ENCODE measurements at places on chromosomes 12 and 14.

- peak; percentile 43 for DNase-seq
Measured at GRCh38 chr12:111766608-111767361, at the start of gene ALDH2. TSS of gene ALDH2 (plus strand) at chr12:111766933. CDS start at chr12:111766983, 50 bp downstream.

- DNase-seq = no peak
Measured at GRCh38 chr14:81331229-81332021, 68.7 kb downstream of the STON2 start.

- no peak for DNase-seq
Measured at GRCh38 chr12:8911606-8912268, 2.6 kb upstream of the PHC1 start.

DNA sequence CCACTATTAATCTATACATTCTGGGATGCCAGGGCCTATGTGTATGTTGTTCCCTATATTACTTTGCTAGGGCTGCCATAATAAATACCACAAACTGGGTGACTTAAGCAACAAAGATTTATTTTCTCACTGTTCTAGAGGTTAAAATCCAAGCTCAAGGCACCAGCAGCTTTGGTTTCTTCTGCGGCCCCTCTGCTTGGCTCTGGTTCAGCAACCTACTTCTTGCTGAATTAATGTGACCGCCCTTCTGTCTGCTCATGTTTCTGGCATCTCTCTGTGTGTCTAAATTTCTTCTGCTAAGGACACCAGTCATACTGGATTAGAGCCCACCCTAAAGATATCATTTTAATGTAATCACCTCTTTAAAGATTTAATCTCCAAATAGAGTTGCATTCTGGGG, 84.7 kb downstream of the ZNF664 start:
- DNase-seq = no peak

DNA sequence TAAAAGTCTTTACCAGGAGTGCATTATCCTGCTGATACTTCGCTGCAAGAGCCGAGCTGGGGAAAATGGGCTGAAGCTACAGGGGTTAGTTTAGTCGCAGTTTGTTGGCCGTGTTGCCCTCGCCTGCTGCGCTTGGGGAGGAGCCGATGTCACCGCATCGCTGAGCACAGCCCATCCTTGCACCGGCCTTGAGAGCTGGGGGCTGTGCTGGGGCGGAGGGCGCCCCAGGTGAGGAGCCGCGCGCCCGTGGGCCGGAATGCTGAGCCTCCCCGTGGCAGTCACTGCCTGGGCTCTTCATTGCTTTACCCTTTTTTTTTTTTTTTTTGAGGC, 50.0 kb downstream of the ADGRD1 start:
- no peak for DNase-seq

GRCh38 chr14:92577321-92577742, 63.8 kb downstream of the RIN3 start:
- DNase-seq = no peak

DNA sequence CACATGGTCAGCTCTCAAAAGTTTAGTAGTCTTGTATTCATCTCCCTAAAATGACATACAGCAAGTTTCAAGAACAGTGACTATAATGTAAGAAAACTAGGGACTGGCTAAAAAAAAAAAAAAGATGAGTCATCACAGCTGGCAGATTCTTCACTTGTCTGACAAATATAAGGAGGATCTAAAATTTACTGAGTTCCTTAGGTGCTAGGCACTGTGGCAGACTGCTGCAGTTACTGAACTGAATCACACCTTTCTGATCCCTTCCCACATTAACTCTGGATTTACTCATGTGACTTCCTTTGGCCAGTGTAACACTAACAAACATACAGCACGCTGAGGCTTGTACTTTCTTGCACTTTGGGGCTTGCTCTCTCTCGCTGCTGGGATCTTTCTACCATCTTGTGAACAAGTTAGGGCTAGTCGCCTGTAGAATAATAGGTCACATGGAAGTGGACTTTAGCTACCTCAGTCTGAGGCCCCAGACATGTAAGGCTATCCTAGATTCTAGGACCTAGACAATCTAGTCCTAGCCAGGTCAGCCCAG, 32.1 kb downstream of the BAZ1A start:
- DNase-seq = peak; percentile 86

GRCh38 chr14:99573000-99573330, 31.0 kb downstream of the CCDC85C start:
- no peak for DNase-seq

DNA sequence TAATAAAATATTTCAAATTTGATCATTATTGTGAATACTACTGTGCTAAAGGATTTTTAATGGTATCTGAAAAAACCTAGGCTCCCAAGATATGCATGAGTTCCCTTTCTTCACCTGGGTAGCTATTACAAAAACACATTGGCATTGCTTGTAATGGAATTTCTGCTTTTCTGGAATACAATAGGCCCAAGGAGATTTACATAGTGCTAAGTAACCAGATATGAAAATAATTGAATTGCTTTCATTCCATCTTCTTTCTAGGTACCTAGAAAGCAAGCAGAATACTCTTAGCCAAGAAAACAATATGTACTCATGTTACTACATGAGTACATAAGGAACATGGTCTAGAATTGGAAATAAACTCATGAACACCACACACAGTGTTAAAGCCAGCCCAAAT, 291.9 kb downstream of the KCNC2 start:
- no peak for DNase-seq

DNA sequence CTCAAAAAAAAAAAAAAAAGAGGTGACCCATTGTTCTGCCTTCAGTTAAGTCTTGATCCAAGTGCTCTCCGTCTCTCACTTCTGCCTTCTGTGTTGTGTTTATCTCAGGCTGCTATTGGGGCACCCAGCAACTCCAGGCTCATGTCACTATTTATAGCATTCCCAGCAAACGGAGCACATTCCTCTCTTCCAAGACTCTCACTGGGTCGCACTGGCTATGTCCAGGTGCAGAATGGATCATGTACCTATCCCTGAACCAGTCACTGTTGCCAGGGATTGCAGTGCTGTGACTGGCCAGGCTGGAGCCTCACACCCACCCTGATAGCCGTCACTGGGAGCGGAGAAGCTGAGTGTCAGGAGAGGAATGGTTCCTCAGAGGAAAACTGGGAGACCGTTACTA, 31.2 kb downstream of the RHOF start:
- DNase-seq = peak; percentile 47

- DNase-seq = no peak
Measured at GRCh38 chr14:24335461-24336171, 745 bp upstream of the ADCY4 start.

DNA sequence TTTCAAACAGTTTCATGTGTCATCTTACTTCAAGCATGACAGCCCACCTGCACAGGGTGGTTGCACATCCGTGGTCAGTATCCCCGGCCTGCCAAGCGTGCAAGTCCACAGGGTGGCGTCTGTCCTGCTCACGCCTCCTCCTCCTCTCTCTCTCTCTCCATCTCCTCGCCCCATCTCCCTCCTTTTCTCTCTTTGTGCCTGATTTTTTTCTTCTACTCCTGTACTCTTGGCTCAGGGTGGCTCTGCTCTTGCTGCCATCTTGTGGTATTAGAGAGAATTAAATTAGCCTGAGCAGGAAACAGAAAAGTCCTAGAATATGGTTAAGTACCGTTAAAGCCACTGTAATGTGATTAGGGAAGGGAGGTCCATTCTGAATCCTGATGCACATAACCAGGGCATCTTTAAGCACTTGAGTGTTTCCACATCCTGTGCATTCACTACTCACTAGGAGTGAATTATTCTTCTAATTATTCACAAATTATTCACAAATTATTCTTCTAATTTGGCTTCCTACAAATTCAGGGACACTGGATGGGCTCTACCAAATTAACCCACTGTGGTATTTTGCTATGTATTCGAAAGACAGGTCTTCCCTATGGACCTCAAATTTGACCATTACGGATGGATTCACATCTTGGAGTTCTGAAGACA, 25.5 kb upstream of the DTX1 start:
- peak; percentile 52 for DNase-seq

GRCh38 chr12:6069437-6070093, 54.9 kb downstream of the VWF start:
- DNase-seq = peak; percentile 96

DNA sequence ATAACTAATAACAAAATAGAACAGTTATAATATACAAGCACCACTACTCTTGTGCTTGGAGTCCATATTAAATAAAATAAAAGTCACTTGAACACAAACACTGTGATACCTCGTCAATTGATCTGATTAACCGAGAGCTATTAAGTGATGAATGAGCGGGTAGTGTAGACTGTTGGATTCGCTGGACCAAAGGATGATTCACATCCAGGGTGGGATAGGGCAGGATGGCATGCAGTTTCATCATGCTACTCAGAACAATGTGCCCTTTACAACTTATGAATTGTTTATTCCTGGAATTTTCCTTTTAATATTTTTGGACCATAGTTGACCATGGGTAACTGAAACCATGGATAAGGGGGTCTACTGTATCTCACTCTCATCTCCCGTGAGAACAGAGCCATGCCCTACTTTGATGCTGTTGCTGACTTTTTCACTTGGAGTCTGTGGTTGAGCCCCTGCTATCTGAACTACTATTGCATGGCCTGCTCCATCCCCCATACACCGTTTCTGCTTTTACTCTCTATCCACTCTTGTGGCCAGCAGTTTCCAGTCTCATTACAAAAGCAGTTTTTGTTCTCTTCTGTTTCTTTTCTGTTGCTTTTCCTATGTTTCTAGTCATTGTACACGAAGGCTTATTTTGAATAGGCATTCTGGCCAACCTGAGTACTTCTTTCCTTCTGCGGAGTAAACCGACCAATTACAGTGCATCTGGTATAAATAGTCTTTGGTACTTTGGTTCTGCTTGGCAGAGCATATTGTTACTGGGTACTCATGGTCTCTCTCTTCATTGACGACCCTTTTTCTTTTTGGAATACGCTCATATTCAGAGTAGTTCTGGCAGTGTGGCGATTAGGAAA, 12.2 kb downstream of the TMTC2 start:
- no peak for DNase-seq

GRCh38 chr12:108403952-108404351, 64.8 kb upstream of the CMKLR1 start:
- DNase-seq = no peak

DNA sequence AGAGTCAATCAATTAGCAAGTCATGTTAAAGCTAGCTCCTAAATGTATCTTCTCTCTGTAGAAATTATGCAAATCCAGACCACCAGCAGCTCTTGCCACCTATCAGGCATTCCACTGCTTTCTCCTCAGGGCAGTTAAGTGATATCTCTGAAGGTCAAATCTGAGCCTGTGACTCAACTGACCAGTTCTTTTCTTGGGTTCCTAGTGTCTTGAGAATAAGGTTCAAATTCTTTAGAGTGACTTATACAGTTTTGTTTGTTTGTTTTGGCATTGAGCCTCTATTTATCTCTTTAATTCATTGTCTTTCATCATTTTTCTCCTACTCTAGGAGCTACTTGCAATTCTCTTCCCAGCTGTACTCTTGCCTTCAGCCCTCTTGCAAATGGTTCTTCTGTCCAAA, 2.5 kb upstream of the LRIG3 start:
- peak; percentile 70 for DNase-seq

GRCh38 chr12:99959549-99960170, 25.1 kb downstream of the ANKS1B start:
- no peak for DNase-seq

DNA sequence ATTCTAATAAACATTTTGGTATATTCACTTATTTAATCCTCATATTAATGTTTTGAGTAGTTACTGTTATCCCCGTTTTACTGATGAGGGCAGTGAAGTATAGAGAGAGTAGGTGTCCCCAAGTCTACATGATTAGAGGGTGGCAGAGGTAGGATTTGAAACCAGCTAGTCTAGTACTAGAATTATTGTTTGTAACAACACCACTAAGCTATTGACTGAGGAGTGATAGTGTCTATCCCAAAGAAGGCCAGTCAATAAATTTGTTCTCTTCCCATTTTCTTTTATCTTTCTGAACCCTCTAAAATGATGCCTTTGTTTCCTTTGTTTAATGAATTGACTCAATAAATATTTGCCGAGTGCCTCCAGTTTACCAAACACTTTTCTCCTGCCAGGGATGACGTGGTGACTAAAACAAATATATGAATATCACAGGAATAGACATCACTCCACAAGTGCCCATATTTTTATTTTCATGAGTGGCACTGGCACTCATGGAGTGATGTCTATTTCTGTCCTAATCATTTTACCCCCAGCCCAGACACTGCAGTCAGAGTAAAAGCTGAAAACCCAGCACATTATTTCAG, 247.5 kb downstream of the SLC16A7 start:
- DNase-seq = no peak

GRCh38 chr12:124279315-124279714, 15.6 kb upstream of the RFLNA start:
- no peak for DNase-seq

- DNase-seq = no peak
Measured at GRCh38 chr12:77522247-77522646, 308.4 kb upstream of the NAV3 start.

DNA sequence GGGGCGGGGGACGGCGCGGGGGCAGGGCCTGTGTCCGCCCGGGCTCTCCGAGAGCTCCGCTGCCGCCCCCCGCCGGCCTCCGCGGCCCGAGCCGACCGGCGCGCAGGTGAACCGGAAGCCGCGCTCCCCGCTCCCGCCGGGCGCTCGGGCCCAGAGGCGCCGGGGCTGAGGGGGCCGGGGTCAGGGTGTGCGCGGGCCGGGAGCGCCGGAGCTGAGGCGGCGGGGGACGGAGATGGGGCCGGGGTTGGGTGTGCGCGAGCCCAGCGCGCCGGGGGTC, 431 bp downstream of the HIP1R start:
- no peak for DNase-seq

GRCh38 chr12:130087222-130087621, 75.0 kb upstream of the FZD10 start:
- no peak for DNase-seq

DNA sequence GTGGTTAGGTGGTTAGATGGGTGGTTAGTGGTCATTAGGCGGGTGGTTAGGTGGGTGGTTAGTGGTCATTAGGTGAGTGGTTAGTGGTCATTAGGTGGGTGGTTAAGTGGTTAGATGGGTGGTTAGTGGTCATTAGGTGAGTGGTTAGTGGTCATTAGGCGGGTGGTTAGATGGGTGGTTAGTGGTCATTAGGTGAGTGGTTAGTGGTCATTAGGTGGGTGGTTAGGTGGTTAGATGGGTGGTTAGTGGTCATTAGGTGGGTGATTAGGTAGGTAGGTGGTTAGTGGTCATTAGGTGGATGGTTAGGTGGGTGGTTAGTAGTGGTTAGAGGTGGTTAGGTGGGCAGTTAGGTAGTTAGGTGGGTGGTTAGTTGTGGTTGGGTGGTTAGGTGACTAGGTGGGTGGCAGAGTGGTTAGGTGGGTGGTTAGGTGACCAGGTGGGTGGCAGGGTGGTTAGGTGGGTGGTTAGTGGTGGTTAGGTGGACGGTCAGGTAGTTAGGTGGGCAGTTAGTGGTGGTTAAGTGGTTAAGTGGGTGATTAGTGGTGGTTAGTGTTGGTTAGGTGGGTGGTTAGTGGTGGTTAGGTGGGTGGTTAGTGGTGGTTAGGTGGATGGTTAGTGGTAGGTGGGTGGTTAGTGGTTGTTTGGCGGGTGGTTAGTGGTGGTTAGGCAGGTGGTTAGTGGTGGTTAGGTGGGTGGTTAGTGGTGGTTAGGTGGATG, 8.0 kb upstream of the TMEM119 start:
- no peak for DNase-seq
